ENCODE measurements at places on chromosomes 16 and 17.

DNA sequence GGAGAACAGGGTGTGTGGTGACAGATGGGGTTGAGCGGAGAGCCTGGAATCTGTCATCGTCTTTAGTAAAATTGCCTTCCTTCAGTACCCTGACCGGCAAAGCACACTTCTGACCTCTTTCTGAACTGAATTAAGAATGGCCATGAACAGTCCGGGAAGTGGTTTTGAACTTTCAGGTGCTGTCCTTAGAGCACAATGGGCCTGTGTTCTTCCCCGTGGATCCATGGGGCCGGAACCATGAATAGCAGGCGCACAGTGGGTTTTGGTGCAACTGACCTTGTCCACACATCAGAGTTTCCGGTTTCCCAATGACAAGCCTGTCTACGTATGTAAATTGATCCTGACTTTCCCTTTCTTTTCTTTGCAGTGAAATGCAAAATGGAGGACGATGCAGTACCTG lies 28.5 kb downstream of the GPRC5B start:
- DNase-seq = no peak

DNA sequence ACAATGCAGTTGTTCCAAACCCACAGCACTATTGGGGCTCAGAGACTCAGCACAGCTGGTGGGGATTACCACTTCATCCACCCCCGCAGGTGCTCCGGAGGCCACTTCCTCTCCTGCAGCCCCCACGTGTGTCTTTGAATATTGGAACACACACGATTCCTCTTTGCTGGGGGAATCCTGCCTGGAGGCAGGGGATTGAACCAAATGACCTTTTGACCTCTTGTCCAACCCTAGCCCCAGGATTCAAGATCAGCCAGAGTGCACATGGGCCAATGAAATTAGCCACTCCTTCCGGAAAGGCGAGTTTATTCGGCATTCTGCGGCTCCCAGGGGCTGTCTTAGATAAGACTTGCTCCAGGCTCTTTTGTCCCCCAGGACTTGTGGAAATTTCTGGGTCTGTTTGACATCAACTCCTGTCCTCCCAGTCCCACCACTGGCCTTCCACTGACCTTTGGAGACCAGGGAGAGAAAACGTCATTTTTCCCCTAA lies 350.2 kb downstream of the FOXL1 start:
- no peak for DNase-seq

- DNase-seq = peak; percentile 43
Observed at GRCh38 chr17:83121921-83122820, 42.8 kb downstream of the METRNL start.

DNA sequence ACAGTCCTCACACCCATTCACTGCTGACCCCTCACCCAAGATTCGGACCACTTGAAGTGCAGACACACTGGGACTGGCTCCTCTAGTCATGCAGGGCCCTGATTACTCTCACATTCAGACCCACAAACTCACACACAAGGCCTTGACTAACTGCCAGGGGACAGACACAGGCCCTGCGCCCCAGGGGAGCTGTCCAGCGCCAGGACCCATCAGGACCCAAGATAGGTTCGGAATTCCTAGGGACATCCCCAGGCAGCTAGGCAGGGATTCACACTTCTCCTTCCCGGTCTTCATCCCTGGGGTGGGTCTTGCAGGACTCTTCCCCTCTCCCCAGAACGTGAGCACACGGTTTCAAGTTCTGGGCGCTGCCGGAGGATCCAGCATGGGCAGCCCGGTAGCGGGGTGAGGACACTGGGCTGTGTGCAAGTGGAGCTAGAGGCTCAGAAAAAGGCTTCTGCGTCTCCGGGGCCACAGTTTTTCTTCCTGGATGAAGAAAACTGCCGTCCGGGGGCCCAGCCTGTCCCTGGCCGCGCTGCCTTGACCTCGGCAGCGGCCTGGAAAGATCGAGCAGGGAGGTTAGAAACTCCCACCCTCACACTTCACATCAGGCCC lies 1.6 kb downstream of the SEZ6 start:
- no peak for DNase-seq

GRCh38 chr16:53872248-53873221 lies 168.6 kb downstream of the FTO start:
- peak; percentile 81 for DNase-seq

- DNase-seq = no peak
Observed at GRCh38 chr17:21020622-21021021, 22.2 kb downstream of the USP22 start.

DNA sequence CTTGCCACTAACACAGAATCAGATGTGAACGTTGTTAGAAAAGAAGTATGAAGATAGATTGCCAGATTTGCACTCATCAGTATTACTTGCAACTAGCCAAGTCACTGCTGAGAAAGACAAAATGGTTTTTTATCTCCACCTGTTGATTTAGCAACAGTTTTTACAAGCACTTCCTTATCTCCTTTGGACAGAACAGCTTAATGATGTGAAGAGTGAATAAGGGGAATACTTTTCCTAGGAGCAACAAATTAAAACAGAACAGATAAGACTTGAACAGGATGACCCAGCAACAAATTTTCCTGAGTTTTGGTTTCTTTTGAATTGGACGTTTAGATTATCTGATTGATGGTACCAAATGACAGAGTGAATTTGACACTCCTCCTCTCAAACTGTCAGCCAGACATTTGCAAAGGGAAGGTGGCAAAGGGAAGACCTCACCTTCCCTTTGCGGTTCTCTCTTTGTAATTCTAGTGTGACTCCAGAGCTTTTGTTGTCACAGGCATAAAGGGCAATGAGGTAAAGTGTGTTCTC lies 130.6 kb downstream of the NLK start:
- no peak for DNase-seq

DNA sequence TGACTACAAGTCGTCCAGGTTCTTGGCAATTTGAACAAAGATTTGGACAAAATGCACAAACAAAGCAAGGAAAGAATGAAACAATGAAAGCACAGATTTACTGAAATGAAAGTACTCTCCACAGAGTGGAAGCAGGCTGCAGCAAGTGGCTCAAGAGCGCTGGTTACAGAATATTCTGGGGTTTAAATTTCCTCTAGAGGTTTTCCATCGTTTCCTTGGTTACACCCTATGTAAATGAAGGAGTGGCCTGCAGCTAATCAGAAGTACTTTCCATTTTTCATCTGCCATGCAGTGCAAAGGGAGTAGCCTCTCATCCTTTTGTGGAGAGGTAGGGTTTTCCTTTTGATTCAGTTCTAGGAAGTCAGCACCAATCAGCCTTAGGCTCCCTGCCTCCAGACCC lies 11.8 kb downstream of the STXBP4 start:
- no peak for DNase-seq

- no peak for DNase-seq
Observed at GRCh38 chr17:61904094-61904710, 23.6 kb downstream of the INTS2 start.

DNA sequence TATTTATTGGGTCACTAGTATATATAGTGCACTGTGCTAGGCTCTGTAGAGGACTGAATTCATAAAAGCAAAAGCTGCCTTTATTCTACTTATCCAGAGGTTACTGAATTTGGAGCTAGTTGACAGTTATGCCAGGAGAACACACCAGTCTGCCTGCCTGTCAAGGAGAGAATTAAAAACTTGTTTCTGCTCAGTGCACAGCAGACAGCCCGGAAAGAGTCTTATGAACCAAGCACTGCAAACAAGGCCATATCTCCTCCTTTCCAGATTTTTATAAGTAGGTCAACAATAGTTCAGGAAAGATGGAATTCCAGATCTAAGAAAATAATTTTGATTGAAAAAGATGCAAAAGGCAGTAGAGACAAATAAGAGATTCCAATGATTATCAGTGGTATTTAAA lies 267.8 kb downstream of the CA10 start:
- no peak for DNase-seq

DNA sequence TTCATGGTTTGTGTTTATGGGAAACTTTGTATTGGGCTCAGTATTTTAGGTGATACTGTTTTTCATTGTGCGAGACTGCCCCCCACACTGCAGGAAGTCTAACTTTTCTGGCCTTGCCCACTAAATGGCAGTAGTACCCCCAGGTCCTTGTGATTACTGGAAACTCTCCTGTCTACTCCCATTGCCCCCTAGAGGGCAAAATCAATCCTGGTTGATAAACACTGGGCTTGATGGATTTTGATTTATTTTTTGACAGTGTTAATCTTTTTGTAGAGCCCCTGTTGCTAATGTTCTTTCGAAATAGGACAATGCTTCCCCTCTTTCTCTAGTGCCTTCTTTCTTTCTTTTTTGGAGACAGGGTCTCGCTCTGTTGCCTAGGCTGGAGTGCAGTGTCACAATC lies 15.5 kb downstream of the METTL9 start:
- no peak for DNase-seq

DNA sequence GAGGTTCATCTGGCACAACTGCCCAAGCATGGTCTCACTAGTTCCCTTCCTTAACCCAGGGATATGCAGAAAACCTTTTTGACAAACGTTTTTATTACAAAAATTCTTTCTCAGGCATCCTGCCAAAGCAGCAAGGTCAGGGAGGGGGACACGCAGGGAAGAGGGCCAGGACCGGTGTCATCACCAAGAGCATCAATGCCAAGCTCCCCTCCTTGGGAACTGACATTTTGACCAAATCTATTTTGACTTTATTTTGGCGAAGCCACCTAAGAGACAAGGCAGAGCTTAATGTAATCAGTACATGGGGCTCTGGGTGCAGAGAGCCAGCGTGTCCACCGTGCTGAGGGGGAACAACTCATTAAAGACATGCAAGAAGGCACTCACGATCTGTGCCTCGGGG lies 265.2 kb downstream of the CBLN1 start:
- no peak for DNase-seq

- no peak for DNase-seq
Observed at GRCh38 chr17:50101346-50102163, 6.4 kb downstream of the PDK2 start.

GRCh38 chr16:86635176-86635876 lies 57.0 kb downstream of the FOXL1 start:
- peak; percentile 42 for DNase-seq

GRCh38 chr17:58047376-58048150 lies 35.7 kb upstream of the DYNLL2 start:
- peak; percentile 38 for DNase-seq

- peak; percentile 90 for DNase-seq
Observed at GRCh38 chr17:1989135-1989534, 36.0 kb downstream of the RTN4RL1 start.

DNA sequence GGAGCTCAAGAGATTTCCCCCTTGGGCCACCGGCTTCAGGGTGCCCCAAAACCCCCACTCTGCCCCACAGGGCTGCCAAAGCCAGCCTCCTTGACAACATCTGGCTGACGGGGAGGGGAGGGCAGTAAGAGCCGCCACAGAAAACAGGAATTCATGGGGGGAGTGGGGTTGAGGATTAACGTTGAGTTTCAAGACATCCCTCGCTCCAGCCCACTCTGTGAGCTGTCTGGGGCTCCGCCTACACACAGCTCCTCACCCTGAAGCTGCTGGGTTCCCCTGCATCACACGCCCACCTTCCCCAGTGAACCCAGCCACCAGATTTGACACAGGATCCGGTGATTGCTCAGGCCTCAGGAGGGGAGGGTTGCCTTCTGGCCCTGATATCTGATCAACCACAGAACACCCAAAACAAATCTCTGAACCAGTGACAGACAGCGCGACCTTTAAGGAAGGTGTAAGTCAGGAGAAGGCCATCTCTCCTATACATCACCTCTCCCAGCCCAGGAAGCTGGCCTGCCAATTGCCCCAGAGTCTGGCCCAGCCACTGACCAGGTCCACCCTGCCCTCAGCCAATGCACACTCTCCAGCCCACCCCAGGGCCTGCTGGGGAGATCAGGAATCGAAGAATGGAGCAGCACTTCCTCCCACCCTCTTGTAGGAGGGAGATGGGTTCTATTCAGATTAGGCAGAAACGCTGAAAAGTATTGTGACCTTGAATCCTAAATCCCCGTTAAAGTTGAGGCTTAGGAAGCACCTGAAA lies 132.1 kb downstream of the CLEC16A start:
- DNase-seq = no peak

DNA sequence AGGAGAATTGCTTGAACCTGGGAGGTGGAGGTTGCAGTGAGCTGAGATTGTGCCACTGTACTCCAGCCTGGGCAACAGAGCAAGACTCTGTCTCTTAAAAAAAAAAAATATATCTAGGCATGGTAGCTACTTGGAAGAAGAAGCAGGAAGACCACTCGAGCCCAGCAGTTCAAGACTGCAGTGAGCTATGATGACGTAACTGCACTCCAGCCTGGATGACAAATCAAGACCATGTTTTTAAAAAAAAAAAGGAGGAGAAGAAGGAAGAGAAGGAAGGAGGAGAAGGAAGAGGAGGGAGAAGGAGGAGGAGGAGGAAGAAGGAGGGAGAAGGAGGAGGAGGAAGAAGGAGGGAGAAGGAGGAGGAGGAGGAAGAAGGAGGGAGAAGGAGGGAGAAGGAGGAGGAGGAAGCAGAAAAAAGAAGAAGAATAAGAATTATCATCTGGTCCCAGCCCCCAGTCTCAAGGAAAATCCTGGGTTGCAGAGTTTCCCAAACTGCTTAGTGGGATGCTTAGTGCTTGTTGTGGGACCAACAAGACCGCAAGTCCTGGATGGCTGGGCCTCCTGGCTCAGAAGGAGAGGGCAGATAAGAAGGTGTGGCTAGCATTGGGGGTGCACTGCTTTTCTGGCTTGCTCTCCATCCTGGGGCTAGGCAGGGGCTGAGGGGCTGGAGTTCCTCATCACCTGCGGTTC lies 3.7 kb upstream of the DRC7 start:
- no peak for DNase-seq

GRCh38 chr16:71426069-71426879 lies 15.6 kb downstream of the TLE7 start:
- peak; percentile 45 for DNase-seq

- DNase-seq = no peak
Observed at GRCh38 chr16:24478401-24478800, 61.0 kb upstream of the RBBP6 start.

DNA sequence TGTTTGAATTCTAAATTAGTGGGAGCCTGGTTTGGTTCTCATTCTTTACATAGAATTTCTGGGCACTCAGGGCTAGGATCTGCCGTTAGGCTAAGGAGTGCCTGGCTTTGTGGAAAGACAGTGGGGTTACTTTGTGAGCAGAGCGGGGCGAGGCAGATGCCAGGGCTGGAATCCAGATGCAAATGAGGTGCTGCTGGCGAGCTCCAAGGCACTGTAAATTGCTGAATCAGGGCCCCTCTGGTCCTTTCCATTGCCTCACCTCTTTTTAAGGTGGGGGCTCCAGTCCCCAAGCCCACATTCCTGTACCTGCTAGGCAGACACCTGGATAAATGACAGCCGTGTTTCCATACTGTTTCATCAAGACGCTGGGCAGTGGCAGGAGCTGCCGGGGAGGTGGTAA lies 33.8 kb downstream of the PIPOX start:
- no peak for DNase-seq

DNA sequence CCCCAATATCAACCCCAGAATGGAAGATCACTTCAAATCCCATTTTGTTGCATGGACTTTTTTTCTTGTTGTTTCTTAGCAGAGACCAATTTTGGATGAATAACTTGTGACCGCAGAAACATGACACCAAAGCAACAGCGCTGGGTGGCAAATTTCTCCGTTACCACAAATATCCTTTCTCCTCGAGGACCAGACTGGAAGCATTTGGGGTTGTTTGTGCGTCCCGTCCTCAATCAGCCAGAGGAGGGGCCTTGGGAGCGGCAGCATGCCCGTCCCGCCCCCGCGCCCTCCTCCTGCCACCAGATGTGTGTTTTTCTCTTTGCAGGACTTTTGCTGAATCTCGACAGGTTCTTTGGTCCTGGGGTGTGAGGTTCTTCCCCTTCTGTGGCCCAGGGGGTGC lies 282.5 kb upstream of the FOXF1 start:
- peak; percentile 61 for DNase-seq

Measured in GM03348 (cell line).